ENCODE measurements at places on chromosomes 12 and 14. TPM values are rescaled to one million over a fixed set of nuclear protein-coding genes. Genes with fewer than 3 reads are reported as not detected.

Gene TMEM119
- 2.3 TPM for total RNA-seq

Gene CLEC2B
- 3.4 TPM for total RNA-seq

Gene FAM90A1
- total RNA-seq, result not detected

Gene MEG3
- 55.3 TPM for total RNA-seq

Gene RBP5
- total RNA-seq, result not detected

Gene RAD9B
- 5.1 TPM for total RNA-seq

Gene TAS2R30
- 7.9 TPM for total RNA-seq

Gene PLA2G1B
- not detected for total RNA-seq

Gene STON2
- 11.5 TPM for total RNA-seq

Gene CD9
- 499 TPM for total RNA-seq

Gene GZMB
- not detected for total RNA-seq
